ENCODE measurements at places on chromosomes 7 and 10.

- no peak for DNase-seq
Observed at GRCh38 chr7:28701731-28702130, 256.4 kb downstream of the TRIL start.

DNA sequence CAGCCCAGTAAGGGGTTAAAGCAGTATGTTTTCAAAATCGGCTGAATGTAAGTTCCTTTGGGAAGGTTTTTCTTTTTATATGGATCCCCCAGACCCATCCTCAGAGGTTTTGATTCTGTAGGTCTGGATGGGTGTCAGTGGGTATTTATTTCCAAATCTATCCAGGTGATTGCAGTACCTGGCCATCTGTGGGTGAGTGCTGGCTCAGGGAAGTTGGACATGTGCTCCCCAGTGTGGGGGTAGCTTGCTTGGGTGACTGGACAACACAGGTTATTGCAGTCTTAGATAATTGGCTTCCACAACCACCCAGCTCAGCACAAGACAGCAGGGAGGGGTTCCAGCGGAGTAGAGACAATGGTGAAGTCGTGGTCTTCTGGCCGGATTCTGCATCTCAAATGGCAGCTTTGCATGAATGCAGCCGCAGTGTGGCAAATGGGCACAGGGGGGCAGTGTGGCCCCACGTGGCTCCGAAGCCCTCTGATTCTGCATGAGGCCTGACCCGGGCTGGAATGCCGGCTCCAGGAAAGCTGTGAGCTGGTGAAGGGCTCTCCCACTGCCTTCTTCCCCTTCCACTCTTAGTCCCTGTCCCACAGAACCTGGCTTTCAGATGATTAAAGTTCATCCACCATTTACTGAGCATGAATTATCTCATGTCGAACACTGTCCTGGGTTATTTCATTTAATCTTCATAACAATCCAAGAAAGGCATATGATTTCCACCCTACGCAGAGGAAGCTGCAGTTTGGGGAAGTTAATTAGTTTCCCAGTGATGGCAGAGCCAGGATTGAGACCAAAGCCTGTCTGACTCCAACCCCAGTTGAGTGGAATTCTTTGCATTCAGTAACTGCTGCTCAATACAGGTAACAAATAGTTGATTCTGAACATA lies 64.5 kb upstream of the SYPL1 start:
- DNase-seq = peak; percentile 53

DNA sequence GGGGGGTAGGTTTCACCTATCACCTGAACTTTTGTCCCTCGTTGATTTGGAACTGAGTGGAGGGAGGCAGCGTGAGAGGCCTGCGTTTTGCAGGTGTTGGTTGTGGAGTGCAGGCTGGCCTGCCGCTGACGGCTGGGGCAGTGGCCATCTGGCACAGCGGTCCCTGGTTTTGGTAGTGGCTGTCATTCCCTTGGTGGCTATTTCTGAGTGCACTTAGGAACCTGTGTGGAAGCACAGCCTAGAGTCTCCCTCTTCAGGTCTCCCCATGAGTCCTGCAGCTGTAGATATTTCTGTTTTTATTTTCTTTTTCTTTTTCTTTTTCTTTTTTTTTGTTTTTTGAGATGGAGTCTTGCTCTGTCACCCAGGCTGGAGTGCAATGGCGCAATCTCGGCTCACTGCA lies 129.2 kb downstream of the CUL2 start:
- no peak for DNase-seq

- DNase-seq = no peak
Observed at GRCh38 chr10:85547460-85548023, 819.1 kb downstream of the GRID1 start.

GRCh38 chr10:112434988-112435619 lies 11.6 kb downstream of the ZDHHC6 start:
- DNase-seq = no peak

GRCh38 chr10:69638642-69639041 lies 8.6 kb downstream of the FAM241B start:
- no peak for DNase-seq

GRCh38 chr10:79328147-79328701 lies 19.0 kb upstream of the PPIF start:
- DNase-seq = no peak

- no peak for DNase-seq
Observed at GRCh38 chr7:123401295-123401694, 133.1 kb downstream of the IQUB start.

- DNase-seq = no peak
Observed at GRCh38 chr10:107915215-107915610, 750.7 kb upstream of the SORCS1 start.

- no peak for DNase-seq
Observed at GRCh38 chr10:1882180-1882579, 144.9 kb upstream of the ADARB2 start.

DNA sequence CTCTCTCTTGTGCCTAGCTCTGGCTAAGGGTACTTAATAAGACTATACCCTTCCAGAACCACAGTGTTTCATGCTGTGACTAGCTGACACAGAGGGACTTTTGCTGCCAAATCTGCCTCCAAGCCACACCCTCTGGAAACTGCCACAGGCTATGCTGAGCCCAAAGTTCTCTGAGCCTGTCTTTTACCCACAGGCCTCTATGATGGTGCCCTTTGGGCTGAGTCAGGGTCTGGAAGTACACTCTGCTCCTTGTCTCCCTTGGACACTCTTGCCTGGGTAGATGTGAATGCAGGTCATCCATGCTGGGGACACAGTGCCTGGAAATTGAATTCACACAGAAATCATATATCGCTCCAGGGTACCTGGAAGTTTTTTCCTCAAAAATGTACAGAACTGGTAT lies 22.6 kb downstream of the DYDC1 start:
- no peak for DNase-seq
